NCI-H748 treated with DMSO at 0.1 percent for 48 hours (cell line): ENCODE measurements at places on chromosomes 12 and 14.

DNA sequence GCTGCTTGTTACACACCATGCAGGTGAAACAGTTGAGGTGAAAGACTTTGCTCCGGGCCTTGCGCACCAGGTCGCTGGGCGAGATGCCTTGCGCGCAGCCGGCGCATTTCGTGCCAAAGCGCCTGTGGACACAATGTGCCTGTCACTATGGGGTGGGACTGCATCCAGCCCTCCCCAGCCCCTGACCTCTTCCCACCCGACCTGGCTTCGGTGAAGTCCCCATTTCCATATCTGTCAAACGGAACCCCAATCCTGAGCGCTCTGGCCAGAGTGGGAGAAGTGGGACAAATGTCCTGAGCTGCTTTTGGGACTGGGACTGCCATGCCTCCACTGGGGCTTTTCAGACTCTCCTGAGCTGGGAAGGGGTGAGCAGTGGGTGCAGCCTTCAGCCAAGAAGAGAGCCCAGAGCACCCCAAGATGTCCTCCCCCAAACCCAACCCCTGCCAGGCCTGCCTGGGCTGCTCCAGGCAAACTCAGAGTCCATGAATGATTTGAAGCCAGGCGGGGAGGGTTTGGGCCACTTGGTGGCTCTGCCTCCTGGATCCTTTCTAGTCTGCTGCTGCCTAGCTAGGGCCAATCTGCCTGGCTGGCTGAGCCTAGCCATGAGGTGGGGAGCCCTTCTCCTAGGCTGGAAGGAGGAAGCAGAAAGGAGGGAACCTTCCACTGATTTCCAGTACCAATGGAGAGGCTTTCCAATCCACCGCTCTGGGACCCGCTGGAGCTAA, 2.3 kb downstream of the LHX5 start:
- no peak for DNase-seq

DNA sequence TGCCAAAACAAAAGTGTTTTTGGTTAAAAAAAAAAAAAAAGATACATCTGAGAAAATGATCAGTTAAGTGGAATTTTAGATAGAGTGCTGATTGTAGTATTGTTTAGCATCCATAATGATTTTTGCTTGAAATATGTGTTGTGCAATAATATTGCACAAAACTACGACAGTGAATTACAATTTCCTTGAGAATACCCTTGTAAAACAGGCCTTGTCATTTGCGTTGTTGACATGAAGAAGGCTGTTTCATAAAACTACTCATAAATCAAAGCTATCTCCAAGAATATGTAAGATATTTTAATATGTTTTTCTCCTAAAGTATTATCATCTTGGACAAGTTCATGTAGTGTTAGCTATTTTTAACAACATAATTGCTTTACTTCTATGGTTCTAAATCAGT, 1077.0 kb downstream of the LRFN5 start:
- no peak for DNase-seq

- DNase-seq, result no peak
Measured at GRCh38 chr12:124171231-124171979, 123.5 kb upstream of the RFLNA start.

- DNase-seq, result no peak
Measured at GRCh38 chr12:86148071-86148470, 108.1 kb downstream of the MGAT4C start.

DNA sequence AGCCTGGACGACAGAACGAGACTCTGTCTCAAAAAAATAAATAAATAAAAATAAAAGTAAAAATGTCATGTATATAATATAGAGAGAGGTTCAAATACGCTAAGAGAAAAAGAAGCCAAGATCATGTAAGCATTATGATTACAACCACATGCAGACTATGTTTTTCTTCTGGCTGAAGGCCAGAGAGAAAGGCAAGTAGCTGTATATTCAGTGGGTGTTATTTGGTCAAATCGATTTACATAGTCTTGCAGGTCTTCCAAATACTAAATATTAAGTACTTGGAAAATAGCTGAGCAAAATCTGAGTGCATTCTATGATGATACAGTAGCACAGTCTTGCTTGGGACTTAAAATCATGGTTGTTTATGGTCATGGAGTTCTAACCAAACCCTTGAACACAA, 758.0 kb downstream of the DIO2 start:
- DNase-seq, result no peak

- DNase-seq, result no peak
Measured at GRCh38 chr12:1445807-1446206, 148.6 kb downstream of the FBXL14 start.

GRCh38 chr12:55932551-55932910, 1.6 kb downstream of the DGKA start:
- DNase-seq, result peak; percentile 13
